ENCODE measurements at places on chromosomes 1 and 21.

DNA sequence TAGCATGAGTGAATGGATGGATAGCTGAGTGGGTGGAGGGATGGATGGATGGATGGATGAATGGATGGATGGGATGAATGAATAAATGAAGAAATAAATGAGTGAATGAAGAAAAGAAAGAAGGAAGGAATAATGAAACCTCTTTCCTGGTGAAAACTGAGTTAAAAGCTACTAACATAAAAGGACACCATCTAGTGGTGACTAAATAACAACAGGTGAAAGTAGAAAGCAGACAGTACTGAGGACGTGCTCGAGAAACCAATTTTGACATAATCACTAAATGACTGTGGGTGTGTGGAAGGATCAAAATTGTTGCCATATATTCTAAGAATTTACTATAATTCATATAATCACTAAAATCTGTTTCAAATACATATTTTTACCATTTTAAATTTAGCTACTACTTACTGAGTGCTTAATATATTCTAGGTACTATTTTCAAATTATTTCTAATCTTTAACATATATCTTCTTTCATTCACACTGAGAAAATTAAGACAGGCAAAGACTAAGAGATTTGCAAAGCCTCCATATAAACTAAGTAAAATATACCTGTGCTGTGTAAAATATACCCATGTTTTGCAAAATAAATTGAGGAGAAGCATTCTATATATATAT lies 522.9 kb downstream of the LRRIQ3 start:
- no peak for DNase-seq

GRCh38 chr1:184399192-184399847 lies 12.5 kb downstream of the C1orf21 start:
- DNase-seq, result no peak

GRCh38 chr1:180513531-180513930 lies 11.2 kb upstream of the ACBD6 start:
- DNase-seq, result no peak

- DNase-seq, result no peak
Observed at GRCh38 chr1:87683196-87683956, 354.7 kb downstream of the LMO4 start.

- no peak for DNase-seq
Observed at GRCh38 chr1:211493876-211494653, 2.1 kb upstream of the RD3 start.

DNA sequence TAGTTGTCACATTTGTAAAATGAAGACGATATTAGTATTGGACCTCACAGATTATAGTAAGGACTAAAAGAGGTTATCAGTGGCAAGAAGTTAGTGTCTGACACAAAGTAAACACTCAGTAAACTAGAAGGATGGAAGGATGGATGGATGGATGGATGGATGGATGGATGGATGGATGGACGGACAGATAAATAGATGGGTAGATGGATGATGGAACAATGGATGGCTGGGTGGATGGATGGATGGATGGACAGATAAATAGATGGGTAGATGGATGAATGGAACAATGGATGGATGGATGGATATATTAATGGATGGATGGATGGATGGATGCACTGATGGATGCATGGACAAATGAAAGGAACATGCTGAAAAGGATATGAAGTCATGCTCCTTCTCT lies 22.3 kb upstream of the KAZN start:
- no peak for DNase-seq

GRCh38 chr1:8970870-8971337 lies 25.2 kb downstream of the CA6 start:
- no peak for DNase-seq

Measured in esophagus squamous epithelium (tissue), 5 donors.